ENCODE measurements at places on chromosomes 16 and 17.
A peak's percentile ranks its signal among the peaks of the same experiment; 100 is the strongest.

DNA sequence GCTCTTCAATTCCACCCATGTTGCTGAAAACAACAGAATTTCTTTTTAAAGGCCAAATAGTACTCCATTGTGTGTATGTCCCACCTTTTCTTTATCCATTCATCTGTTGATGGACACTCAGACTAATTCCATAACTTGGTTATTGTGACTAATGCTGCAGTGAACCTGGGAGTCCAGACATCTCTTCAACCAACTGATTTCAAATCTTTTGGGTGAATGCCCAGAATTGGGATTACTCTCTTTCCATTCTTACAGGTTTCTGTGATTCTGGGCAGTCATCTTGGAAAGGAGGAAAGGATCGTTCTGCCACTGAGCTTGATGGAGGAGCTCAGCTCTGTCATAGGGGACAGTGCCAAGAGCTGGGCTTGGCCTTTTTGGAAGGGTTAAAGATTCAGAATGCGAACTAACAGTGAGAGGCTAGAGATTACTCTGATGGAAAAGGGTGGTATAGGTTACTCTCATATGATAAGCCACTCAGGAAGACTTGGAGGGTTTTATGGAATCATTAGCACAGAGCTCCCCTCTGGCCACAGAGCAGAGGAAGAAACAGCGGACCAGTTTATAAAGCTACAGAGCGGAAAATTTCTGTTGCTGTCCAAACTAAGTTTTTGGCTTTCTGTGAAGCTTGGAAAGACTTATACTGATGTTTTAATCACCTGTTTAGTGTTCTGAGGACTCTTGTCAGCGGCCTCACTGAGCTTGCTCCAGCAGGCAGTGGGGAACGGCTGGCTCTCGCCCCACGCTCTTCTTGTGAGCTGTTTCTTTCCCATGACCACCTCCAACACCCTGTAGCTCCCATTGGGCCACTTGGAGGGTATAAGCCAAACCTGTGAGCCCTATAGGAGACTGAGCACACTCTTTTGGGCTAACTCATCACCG is 48.3 kb downstream of the HIC1 start:
- no peak for DNase-seq
- peaks cover 29% of the 10 kb centered on the region for H3K4me1 ChIP-seq
- H3K27me3 ChIP-seq: no peaks in the 10 kb centered on the region
- no peaks in the 10 kb centered on the region for H3K36me3 ChIP-seq

- H3K27me3 ChIP-seq: no peaks in the 10 kb centered on the region
- DNase-seq: no peak
- H3K27ac ChIP-seq: no peak overlapping the region
- H3K4me1 ChIP-seq: peaks cover 21% of the 10 kb centered on the region
- no peak overlapping the region for H3K4me3 ChIP-seq
These were observed 53.9 kb upstream of the CCL2 start for GRCh38 chr17:34201225-34201624.

DNA sequence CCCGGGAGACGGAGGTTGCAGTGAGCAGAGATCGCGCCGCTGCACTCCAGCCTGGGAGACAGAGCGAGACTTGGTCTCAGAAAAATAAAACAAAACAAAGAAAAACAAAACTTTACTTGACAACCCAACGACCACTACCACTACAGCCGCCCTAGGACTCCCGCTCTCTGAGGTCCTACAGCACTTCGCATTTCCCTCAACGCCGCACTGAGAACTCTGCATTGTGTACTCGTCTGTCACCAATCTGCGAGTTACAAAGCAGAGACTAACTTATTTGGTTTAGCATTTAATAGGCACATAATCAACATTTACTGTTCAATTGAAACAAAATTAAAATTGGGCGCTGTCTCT is 479 bp upstream of the ZNF207 start:
- H3K27me3 ChIP-seq: no peaks in the 10 kb centered on the region
- H3K27ac ChIP-seq: peak overlapping the region; percentile 96
- peak; percentile 74 for DNase-seq
- peaks cover 42% of the 10 kb centered on the region for H3K4me1 ChIP-seq
- H3K4me3 ChIP-seq: peak overlapping the region; percentile 62
- peaks cover 16% of the 10 kb centered on the region for H3K36me3 ChIP-seq

DNA sequence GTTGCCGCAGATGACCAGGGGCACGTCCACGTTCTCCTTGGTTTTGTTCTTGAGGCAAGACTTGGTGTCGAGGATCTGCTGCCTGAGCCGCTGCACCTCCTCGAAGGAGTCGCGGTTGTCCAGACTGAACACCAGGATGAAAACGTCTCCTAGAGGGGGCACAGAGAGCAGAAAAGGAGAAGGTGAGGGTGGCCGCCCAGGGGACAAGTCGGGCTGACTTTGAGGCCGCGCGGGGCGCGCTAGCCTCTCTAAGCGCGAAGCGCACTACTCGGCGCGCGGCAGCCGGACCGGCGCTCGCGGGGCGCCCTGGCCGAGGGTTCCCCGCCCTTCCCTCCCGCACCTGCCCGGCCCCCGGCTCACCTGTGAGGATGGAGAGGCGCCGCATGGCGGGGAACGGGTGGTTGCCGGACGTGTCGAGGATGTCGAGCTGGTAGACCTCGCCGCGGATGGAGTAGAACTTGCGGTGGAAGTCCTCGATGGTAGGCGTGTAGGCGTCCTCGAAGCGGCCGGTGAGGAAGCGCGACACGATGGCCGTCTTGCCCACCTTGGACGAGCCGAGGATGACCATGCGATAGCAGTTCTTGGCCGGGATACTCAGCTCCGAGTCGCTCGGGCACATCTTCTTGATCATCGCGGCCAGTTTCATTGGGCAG is 533 bp downstream of the RASD1 start:
- peaks cover 17% of the 10 kb centered on the region for H3K27me3 ChIP-seq
- DNase-seq: peak; percentile 84
- peak overlapping the region; percentile 78 for H3K4me3 ChIP-seq

- no peaks in the 10 kb centered on the region for H3K4me1 ChIP-seq
- H3K4me3 ChIP-seq: no peak overlapping the region
- H3K36me3 ChIP-seq: no peaks in the 10 kb centered on the region
- H3K27ac ChIP-seq: no peak overlapping the region
These were observed 520.0 kb upstream of the CDH11 start for GRCh38 chr16:65641762-65642289.

GRCh38 chr17:5758651-5759050 is 174.3 kb upstream of the NLRP1 start:
- no peaks in the 10 kb centered on the region for H3K36me3 ChIP-seq
- no peak overlapping the region for H3K27ac ChIP-seq
- no peak overlapping the region for H3K4me3 ChIP-seq
- H3K4me1 ChIP-seq: no peaks in the 10 kb centered on the region

DNA sequence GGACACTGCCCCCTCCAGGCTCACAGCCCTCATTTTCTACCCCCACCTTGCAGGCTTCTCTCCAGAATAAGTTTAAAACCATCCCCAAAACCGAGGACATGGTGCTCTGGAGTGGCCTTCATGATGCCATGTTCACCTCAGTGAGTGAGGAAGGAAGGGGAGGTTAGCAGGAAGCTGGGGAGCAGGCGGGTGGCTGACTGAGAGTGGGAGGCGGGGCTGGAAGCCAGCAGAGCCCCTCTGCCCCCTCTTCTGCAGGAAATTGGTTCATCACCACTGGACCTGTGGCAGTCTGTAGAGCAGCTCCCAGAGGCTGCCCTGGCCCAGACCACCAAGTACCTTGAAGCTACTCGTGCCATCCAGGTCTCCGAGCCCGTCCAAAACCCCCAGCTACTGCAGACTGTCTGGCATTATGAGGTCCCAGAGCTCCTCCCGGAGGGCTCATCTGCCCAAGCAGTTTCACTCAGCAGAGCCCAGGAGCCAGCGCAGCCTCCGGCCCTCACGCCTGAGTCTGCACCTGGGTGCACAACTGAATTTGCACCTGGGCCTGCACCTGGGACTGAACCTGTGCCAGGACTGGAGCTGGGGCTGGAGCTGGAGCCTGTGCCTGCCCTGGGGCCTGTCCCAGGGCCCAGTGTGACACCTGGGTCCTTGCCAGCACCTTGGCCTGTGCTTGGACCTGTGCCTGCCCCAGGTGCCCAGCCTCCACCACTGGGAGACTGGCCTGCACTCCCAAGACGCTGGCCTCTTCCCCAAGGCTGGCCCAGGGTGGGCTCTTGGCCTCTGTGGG is 19.0 kb downstream of the C16orf96 start:
- H3K4me3 ChIP-seq: no peak overlapping the region
- H3K36me3 ChIP-seq: no peaks in the 10 kb centered on the region
- no peak for DNase-seq
- H3K4me1 ChIP-seq: no peaks in the 10 kb centered on the region
- H3K27me3 ChIP-seq: peaks cover 10% of the 10 kb centered on the region
- H3K27ac ChIP-seq: no peak overlapping the region

GRCh38 chr17:79965806-79966205 is 69.9 kb downstream of the TBC1D16 start:
- no peak overlapping the region for H3K4me3 ChIP-seq
- H3K27ac ChIP-seq: no peak overlapping the region
- no peaks in the 10 kb centered on the region for H3K27me3 ChIP-seq
- H3K4me1 ChIP-seq: no peaks in the 10 kb centered on the region
- DNase-seq: no peak
- H3K36me3 ChIP-seq: no peaks in the 10 kb centered on the region

- H3K36me3 ChIP-seq: no peaks in the 10 kb centered on the region
- no peaks in the 10 kb centered on the region for H3K4me1 ChIP-seq
- no peak overlapping the region for H3K4me3 ChIP-seq
These were observed 61.0 kb upstream of the RBBP6 start for GRCh38 chr16:24478401-24478800.

DNA sequence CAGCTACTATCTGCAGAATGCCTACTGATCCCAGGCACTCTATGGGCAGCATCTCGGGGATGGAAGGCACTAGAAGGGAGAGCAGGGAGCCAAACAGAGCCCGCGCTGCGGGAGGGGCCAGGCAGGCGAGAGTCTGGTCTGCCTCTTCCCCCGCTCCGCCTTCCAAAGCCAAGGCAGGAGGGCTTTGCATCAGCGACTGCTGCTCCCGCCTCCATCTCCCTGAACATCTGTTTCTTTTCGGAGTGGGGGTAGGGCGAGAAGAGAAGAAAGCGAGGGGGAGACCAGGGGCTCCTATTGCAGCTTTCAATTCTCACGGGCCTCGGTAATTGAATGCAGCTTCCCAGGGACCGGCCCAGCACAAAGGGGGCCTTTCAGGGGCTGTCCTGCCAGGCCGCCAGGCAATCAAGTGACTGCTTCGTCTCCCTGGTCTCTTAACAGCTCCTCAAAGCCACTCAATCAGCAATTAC is 31.4 kb upstream of the CDC42EP4 start:
- no peaks in the 10 kb centered on the region for H3K36me3 ChIP-seq
- H3K27ac ChIP-seq: peak overlapping the region; percentile 68
- H3K4me3 ChIP-seq: no peak overlapping the region
- H3K4me1 ChIP-seq: peaks cover 35% of the 10 kb centered on the region
- no peaks in the 10 kb centered on the region for H3K27me3 ChIP-seq

DNA sequence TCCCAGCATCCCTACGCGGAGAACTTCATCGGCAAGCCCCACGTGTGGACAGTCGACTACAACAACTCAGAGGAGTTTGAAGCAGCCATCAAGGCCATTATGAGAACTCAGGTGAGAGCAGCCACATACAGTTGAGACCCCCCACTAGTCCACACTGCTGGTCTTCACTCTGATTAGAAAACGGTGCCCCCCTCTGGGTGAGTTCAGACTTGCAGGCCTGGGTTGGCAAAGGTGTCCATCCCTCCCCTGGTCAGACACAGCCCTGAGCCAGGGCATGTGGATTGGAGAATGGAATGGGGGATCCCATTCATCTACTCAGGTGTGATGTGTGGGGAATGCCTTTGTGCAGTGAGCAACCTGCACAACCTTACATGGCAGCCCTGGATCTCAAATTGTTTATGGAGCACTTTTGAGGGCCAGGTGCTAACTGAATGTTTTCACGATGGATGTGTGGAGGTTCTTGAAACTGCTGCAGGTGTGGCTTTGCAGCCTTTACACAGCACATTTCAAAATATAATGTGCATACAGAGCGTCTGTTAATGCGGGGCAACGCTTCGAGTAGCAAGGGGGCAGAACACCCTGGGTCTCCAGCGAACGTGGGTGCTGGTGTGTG is 72.6 kb downstream of the MGAT5B start:
- DNase-seq: no peak
- no peak overlapping the region for H3K4me3 ChIP-seq
- H3K36me3 ChIP-seq: no peaks in the 10 kb centered on the region
- no peaks in the 10 kb centered on the region for H3K4me1 ChIP-seq
- H3K27me3 ChIP-seq: no peaks in the 10 kb centered on the region

DNA sequence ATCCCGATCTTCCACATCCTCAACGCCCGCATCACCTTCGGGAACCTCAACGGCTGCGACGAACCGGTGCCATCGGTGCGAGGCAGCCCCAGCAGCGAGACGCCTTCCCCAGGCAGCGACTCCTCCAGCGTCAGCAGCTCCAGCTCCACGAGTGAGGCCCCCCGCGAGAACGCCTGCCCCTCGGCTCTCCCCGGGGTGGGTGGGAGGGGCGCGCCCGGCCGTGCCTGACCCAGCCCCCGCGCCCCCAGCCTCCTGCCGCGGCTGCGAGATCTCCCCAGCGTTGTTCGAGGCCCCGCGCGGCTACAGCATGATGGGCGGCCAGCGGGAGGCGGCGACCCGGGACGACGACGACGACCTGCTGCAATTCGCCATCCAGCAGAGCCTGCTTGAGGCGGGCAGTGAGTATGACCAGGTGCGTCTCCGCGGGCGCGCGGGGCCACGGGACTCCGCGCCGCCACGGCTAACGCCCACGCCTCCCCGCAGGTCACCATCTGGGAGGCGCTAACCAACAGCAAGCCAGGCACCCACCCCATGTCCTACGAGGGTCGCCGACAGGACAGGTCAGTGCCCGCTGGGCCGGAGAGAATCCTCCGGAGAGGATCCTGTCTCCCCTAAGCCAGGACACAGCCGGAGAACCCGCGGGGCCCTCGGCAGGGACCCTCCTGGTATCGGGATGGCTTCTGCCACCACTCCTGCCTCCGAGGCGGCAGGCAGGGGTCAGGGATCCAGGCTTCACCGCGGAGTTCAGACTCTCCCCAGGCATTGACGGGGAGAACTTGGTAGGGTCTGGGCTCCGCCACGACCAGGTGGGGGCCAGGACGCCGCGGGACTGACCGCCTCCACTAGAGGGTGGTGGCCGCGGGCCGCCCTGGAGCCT is 10.1 kb downstream of the CORO6 start:
- peaks cover 52% of the 10 kb centered on the region for H3K4me1 ChIP-seq
- no peak overlapping the region for H3K27ac ChIP-seq
- peaks cover 10% of the 10 kb centered on the region for H3K27me3 ChIP-seq
- peak; percentile 77 for DNase-seq
- no peaks in the 10 kb centered on the region for H3K36me3 ChIP-seq

- H3K27me3 ChIP-seq: no peaks in the 10 kb centered on the region
- no peak overlapping the region for H3K4me3 ChIP-seq
- peaks cover 100% of the 10 kb centered on the region for H3K36me3 ChIP-seq
- peaks cover 86% of the 10 kb centered on the region for H3K4me1 ChIP-seq
These were observed 6.9 kb downstream of the KAT7 start for GRCh38 chr17:49795372-49795771.

DNA sequence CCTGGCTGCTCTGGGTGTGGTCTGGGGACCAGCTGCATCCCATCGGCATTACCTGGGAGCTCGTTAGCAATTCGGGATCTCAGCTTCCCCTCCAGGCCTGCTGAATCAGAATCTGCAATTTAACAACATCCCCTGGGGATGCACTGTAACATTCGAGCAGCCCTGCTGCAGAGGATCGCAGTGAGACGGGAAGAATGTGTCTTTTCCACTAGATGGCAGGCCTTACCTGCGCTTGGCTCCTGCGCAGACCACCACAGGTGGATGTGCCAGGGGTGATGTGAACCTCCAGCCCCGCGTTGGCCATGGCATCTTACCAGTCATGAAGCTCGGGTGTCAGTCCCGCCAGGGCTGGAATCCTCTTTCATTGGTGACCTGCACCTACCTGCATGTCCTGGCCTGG is 209.9 kb downstream of the PRKCB start:
- no peaks in the 10 kb centered on the region for H3K27me3 ChIP-seq
- no peak for DNase-seq
- no peaks in the 10 kb centered on the region for H3K36me3 ChIP-seq
- no peak overlapping the region for H3K4me3 ChIP-seq

GRCh38 chr17:36901506-36901905 is 35.8 kb upstream of the LHX1 start:
- H3K4me1 ChIP-seq: no peaks in the 10 kb centered on the region
- H3K27me3 ChIP-seq: no peaks in the 10 kb centered on the region
- H3K4me3 ChIP-seq: no peak overlapping the region
- DNase-seq: no peak

All from spleen (tissue), 13 donors.